ENCODE measurements at places on chromosomes 3 and 15. TPM values are rescaled to one million over a fixed set of nuclear protein-coding genes. Genes with fewer than 3 reads are reported as not detected.

GRCh38 chr3:76645724-76646123 lies 394.2 kb upstream of the ROBO2 start:
- no peaks in the 10 kb centered on the region for H3K36me3 ChIP-seq
- no peaks in the 10 kb centered on the region for H3K4me1 ChIP-seq
- no peak overlapping the region for H3K27ac ChIP-seq
- H3K27me3 ChIP-seq = peaks cover 4% of the 10 kb centered on the region
- no peak for DNase-seq

GRCh38 chr15:61396235-61396919 lies 167.3 kb upstream of the RORA start:
- H3K27ac ChIP-seq = no peak overlapping the region
- no peaks in the 10 kb centered on the region for H3K36me3 ChIP-seq
- H3K4me3 ChIP-seq = no peak overlapping the region
- DNase-seq = no peak
- H3K4me1 ChIP-seq = no peaks in the 10 kb centered on the region

DNA sequence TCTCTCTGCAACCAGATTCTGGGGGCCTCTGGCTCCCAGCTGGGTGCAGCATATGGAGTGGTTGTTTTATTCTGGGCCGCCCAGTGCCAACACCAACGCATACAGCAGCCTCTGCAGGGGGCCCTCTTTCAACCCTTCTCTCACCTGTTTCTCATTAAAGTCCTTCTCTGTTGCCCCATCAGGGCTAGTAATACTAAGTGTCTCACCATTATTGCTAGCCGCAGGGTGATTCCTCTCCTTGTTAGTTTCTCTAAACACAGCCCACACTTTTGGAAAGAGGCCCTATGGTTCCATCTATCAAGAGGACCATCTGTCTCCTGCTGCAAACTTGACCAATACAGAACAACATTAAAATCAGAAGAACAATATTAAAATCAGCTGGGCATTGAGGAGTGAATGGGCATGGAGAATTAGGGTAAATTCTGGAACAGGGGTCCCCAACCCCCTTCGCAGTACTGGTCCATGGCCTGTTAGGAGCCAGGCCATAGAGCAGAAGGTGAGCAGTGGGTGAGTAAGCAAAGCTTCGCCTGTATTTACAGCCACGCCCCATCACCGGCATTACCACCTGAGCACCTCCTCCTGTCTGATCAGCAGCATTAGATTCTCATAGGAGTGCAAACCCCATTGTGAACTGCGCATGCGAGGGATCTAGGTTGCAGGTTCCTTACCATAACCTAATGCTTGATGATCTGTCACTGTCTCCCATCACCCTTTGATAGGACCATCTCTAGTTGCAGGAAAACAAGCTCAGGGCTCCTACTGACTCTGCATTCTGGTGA lies 36.5 kb downstream of the ALS2CL start:
- H3K27ac ChIP-seq = no peak overlapping the region
- H3K4me3 ChIP-seq = no peak overlapping the region
- DNase-seq = no peak
- H3K27me3 ChIP-seq = peaks cover 14% of the 10 kb centered on the region
- peaks cover 2% of the 10 kb centered on the region for H3K36me3 ChIP-seq

RBPMS2 gene
- 1.8 TPM for total RNA-seq

DNA sequence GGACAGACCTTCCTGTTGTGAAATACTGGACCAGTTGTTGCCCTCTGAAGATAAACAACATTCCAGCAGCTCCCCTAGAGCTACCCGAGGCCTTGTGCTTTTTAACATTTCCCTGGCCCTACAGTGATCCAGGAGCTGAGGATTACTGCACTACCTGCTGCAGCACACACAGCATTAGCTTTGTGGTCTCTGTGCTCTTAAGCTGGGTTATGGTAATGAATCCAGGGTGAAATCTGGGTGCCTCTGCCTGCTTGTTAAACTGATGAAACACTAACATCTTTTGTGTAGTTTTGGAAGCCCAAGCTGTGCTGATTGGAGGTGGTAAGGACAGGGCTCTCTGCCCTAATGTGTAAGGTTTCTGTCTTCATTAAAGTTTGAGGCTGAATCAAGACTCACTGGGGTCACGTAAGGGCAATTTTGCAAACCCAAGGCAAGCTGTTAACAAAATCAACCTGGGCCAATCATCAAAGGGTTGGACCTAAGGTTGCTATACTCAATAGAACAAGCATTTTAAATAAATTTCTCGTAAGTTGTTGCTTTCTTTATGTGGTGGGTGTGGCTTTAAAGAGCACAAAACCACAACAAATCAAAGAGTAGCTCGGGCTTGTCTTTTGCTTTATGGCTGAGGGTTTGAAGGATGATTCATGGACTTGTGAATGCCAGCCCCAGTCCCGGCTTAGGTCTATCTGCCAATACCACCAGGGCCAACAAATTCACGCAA lies 183.9 kb downstream of the TPRG1 start:
- no peak overlapping the region for H3K4me3 ChIP-seq
- no peak overlapping the region for H3K27ac ChIP-seq
- H3K4me1 ChIP-seq = peaks cover 30% of the 10 kb centered on the region
- H3K27me3 ChIP-seq = peaks cover 2% of the 10 kb centered on the region
